ENCODE measurements at places on chromosomes 1 and 21.

GRCh38 chr21:34190576-34191321 lies 117.4 kb downstream of the MRPS6 start:
- DNase-seq: no peak

DNA sequence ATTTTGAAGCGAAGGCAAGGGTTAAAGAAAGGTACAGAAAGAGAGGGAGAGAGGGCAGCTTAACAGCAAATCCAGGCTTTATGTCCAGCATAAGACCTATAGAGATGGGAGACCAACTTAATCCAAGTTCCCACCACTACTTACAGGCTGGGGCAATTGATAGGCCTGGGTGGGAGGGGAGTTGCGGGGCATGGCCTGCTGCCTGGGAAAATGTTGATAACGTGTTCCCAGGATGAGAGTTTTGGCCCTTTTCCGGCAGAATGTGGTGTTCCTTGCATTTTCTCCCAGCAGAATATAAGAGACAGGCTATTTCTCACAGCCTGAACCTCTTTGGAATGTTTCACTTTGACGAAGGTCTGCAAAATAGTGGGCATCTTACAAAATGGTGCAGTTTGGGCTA lies 34.9 kb upstream of the PLA2G5 start:
- no peak for DNase-seq

DNA sequence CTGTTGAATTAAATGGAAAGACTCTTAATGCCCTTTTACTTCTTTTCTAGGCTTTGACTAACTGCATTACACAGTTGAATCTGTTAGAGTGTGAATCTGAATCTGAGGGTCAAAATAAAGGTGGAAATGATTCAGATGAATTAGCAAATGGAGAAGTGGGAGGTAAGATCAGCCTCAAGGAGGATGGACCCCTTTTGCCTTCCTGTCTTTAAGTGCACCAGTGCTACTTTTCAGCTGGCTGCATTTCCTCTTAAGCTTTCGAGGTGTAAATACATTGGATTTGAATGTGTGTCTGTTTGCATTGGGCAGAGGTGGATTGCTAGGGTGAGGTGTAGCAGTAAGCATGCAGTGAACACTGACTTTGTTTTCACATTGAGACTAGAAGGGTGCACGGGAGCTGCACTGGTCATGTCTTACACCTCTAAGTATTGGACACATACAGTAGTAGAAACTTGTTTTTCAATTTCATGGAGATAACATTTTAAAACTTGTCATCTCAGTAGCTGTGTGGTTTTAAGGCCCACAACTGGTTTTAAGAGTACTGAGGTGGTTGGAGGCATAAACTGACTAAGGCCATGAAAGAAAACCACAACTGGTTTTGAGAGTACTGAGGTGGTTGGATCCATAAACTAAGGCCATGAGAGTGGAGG lies 35.4 kb downstream of the MIA3 start:
- no peak for DNase-seq

DNA sequence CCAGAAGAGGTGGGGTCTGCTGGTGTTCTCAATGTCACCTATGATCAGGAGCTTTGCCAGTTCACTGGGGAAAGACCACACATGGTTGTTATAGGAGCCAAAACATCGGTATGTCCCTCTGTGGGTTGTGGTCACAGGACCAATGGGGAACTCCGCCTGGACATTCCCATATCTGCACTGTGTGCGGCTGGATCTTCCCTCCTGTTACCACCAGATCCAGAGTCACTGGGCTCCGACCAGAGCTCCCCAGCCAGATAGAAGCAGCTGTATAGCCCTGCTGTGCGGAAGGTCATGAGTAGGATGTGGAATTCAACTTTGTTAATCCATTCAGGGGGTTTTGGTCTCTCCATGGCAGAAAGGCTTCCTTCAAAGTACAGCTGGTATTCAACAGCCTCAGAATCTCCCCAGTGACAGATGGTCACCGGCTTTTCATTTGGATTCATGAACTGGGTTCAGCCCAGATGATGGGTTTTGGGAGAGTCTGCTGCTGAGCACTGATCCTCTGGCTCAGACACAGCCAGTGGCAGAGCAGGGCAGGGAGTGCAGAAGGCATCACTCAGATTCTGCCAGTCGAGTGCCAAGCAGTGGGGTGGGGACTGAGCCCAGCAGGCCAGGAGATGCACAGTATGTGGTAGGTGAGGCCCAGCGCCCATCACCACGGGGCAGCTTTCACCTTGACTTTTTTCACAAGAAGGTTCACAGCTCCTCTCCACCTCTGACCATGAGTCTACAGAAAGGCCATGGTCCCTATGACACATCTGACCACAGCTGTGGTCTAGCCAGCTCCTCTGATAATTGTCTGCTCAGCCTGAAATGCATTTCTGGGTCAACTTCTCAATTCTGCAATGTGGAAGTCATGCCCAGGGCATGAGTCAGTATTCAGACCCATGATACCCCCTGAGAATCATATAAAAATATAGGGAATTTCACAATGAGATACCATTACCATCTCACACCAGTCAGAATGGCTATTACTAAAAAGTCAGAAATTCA lies 2.9 kb upstream of the SHCBP1L start:
- DNase-seq: peak; percentile 97

- DNase-seq: no peak
Measured at GRCh38 chr1:154463512-154463990, 38.5 kb upstream of the TDRD10 start.

DNA sequence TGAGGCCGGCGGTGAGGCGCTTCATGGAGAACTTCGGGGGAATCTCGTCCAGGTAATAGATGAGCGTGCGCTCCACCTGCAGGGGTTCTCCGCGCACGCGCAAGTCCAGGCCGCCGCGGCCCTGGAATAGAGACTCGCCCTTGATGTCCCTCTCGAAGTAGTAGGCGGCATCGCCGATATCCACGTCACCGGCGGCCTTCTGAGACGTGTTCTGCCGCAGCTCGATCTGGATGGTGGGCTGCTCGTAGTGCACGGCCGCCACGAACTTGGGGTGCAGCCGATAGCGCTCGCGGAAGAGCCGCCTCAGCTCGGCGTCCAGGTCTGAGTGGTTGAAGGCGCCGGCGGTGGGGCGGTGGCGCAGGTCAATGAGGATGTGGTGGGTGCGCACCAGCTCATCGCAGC lies 726 bp downstream of the TACSTD2 start:
- DNase-seq: no peak

DNA sequence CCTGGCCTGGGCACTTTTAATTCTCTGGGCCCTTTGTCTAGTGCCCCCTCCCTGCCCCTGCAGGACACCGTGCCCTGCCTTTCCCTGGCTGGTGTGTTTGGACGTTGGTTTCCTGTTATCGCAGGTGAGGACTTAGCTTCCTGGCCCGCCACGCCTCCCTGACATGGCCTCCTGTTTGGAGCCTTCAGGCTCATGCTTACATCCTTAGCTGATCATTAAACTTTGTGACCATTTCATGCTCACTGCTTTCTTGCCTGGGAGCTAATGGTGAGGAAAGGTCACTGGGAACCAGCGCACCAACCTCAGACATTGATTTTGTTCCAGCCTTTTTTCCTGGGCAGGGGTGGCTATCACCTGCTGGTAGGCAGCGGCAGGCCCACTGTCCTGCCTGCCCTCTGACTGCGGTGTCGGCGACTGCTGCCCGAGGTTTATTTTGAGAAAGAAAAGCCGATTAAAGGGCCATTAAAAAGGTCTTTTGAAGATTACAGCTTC lies 3.7 kb downstream of the PFKL start:
- DNase-seq: no peak

- DNase-seq: peak; percentile 92
Measured at GRCh38 chr1:36342426-36343185, 19.2 kb upstream of the EVA1B start.

GRCh38 chr1:54671985-54672608 lies 30.5 kb downstream of the MROH7 start:
- DNase-seq: peak; percentile 59

GRCh38 chr1:200862713-200863415 lies 9.9 kb upstream of the GPR25 start:
- no peak for DNase-seq

DNA sequence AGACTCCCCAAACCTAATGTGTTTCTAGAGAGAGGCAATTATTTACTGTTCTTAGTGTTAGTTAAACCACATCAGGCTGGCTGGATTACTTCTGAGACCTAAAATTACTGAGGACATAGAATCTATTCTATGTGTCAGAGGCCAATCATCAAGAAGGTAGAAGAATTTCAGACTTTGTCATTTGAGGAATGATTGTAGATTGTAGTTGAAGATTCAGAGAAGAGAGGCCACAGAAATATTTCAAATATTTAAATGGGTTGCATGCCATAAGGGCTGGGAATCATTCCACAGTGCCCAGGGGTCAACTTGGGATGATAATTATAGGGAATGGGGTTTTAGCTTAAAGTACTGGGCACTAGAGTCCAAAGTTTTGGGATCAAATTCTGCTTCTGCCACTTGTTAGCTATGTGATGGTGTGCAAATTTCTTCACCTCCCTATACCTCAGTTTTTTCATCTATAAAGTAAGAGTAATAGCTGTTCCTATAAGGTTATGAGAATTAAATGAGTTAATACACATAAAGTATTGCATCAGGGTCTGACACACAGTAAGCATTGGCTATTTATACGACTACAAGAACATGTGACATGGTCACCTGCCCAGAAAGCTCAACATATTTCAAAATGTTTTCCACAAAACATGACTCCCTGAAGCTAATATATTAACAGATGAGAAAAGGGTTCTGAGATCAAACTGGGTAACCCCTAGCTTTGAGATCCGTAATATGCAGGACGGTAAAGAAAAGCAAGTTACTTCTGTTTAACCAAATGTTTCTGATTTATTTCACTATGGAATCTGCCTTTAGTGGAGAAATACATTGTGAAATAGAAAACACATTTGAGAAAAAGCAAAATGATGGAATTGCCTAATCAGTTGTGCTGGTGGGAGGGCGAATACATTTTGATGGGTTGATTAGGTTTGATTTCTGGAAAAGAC lies 69.7 kb upstream of the SPAG17 start:
- peak; percentile 22 for DNase-seq

DNA sequence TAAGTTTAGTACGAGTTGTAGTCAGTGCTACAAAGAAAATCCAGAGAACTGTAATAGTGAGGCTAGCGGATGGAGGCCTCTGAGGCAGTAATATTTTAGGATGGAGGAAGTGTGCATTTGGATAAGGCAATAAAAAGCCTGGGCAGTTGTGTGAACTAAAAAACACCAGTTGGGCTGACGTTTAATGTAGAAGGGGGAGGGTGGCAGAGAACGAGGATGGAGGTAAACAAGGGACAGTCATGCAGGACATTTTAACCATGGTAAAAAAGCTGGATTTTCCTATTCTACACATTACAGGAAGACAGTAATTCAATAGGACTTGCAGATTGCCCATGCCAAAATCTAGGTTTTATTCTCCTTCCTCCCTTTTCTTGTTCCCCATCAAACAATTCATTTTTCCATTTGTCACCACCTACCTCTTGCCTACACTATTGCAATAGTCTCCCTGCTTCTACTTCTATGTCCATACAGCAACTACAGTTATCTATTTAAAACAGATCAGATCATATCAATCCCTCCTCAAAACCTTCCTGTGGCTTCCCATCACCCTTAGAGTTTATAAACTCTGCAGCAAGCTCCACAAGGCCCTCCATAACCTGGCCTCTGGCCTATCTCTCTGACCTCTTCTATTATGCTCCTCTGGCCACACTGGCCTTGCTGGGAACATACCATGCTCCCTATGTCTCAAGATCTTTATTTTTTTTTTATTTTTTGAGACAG lies 27.7 kb downstream of the ERO1B start:
- no peak for DNase-seq

- peak; percentile 37 for DNase-seq
Measured at GRCh38 chr1:32741413-32742198, 39.0 kb upstream of the SYNC start.

DNA sequence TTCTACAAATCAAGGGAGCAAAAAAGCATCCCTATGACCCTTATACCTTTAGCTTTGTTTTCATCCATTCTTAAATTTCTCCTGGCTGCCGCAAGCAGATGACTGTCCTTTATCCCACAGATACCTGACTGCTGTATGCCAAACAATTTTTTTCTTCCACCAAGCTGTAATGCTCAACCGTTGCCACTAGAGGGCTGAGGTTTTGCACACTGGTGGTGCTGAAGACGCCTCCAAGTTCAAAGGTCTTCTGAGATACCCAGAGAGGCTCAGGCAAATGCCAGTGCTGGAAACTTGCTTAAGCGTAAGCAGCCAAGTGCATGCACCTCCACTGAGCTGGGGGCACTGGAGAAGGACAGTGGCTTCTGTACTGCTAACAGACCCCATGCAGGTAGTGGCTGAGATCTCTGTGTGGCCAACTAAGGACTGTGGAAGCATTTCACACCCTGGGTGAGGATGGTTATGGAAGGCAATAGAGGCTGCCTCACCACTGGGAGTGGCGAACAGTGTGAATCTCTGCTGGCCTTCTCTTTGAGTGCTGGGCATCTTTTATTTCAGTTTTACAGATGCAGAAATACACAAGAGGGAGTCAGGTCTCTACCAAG lies 28.5 kb downstream of the CNIH3 start:
- peak; percentile 46 for DNase-seq

GRCh38 chr1:30589083-30589482 lies 134.3 kb downstream of the MATN1 start:
- DNase-seq: no peak

GRCh38 chr1:222790115-222790514 lies 24.7 kb upstream of the DISP1 start:
- no peak for DNase-seq

DNA sequence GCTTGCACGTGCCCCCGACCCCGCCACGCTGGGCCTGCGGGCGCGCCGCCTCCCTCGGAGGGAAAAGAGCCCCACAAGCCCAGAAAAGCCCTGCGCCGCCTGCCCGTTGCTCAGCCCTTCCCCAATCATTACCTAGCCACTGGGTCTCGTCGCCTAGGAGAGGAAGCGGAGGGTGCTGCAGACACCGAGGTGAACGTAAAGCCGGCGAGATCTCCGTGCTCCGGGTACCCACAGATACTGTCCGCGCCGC lies at the start of gene ENO1:
TSS of gene ENO1 (minus strand) at position 239 of the 250 bp plus-strand sequence. CDS start 3,778 bp downstream, outside the sequence.
- DNase-seq: no peak

DNA sequence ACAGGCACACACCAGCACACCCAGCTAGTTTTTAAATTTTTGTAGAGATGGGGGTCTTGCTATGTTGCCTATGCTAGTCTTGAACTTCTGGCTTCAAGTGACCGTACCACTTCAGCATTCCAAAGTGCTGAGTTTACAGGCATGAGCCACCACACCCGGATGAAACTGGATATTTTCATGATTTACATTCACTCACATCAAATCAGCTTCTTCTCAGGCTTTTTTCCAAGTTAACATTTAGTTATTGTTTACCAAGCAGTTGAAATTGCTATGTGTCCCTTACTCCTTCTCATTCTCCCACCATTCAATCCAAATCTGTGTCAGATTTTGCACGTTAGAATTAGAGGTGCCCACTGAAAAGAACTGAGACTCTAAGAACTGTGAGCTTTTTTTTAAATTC lies 18.4 kb downstream of the RIT1 start:
- peak; percentile 82 for DNase-seq

- DNase-seq: no peak
Measured at GRCh38 chr21:45574081-45574501, 31.9 kb upstream of the SLC19A1 start.

- DNase-seq: no peak
Measured at GRCh38 chr1:29180497-29181412, 945 bp downstream of the SRSF4 start.

- no peak for DNase-seq
Measured at GRCh38 chr1:58854576-58854975, 70.7 kb upstream of the JUN start.
